ENCODE measurements at places on chromosomes 1 and 21. TPM values are rescaled to one million over a fixed set of nuclear protein-coding genes. Genes with fewer than 3 reads are reported as not detected.

AADACL4 gene
- total RNA-seq = not detected

KRTAP13-1 gene
- total RNA-seq = not detected

CFAP141 gene
- not detected for total RNA-seq

TRIM17 gene
- total RNA-seq = not detected

A3GALT2 gene
- total RNA-seq = not detected
